ENCODE measurements at places on chromosomes 2 and 18.

DNA sequence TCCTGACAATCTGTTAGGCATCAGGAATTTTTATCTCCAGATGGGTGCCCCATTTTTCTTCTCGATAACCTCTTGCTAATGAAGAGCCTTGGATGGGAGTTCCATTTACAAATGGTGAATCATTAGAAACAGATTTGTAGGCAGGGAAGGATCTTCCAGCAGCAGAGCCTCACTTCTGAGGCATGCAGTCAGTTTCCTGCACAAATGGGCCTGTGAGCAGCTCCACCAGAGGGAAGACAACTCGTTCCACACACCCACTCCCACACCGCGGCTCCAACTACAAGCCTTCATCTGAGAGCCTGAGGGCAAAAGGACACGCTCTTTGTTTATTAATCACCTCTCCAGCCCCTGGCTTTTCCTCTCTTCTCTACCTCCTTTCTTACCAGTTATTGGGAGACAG lies 108.5 kb downstream of the CTAGE1 start:
- no peak for DNase-seq

DNA sequence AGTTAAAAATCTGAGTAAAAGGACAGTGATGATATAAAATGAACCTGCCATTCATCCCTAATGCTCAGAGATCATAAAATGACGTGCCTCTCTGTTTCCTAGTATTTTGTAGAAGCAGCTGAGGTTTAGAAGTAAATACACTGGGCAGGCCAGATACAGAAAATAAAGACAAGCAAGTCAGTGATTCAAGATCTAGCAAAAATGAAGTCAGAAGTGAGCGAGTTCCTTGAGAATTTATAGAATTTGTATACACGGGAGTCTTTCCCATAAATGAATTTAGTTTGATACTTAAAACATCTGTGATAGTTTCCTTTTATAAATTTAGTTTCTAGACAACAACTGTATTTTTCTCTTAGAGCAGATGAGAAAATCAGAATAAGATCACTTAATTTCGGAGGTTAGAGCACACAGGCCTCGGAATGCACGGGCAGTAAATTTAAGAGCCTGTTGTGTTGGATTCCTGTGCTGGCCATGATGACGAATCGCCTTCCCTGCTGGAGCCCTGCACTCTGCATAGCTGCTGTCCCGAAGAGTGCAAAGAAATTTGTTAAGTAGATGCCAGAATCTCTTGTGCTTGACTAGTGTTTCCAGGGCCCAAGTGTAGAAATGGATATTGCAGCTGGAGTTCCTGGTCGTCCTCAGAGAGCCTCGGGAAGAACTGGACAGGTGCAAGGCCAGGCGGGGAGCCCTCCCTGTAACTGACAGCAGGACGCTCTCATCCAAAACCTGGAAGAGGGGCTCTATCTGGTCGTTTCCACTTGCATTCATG lies 83.7 kb upstream of the RBM44 start:
- no peak for DNase-seq

GRCh38 chr2:45178359-45178758 lies 169.1 kb upstream of the SIX2 start:
- no peak for DNase-seq

DNA sequence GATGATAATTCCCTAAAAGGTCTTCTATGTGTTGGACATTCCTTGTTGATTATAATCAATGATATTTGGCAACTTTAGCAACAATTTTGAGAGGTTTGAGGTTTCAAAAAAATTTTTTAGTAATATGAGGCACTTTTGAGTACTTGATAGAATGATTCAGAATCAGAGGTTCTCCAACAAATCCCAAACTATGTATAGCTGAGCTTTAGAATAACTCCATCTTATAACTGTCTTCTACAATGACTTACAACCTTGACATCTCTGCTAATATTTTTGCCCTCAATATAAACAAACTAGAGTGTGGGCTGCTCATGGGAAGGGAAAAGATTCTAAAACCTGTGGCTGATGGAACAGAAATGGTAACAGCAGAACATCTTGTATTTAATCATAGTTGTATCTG lies 21.5 kb upstream of the SERPINB7 start:
- no peak for DNase-seq

- no peak for DNase-seq
Observed at GRCh38 chr2:36348721-36349120, 6.9 kb upstream of the CRIM1 start.

GRCh38 chr2:148483665-148484064 lies 160.9 kb upstream of the EPC2 start:
- DNase-seq = peak; percentile 5

- DNase-seq = no peak
Observed at GRCh38 chr2:54237428-54237827, 18.6 kb downstream of the TSPYL6 start.

DNA sequence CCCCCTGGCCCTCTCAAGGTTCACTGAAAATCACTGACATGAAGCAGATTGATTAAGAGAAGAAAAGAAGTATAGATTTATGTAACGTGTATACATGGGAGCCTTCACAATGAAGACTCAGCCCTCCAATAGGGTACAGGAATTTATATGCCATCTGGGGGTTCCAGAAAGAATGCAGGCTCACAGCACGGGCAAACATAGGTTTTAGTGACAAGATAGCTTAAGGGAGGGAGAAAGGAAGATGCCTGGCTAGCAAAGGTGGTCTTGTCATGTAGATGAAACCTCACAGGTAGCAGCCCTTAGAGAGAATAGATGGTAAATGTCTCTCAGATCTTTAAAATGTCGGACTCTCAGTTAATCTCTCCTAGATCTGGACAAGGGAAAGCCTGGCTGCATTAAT lies 173.9 kb downstream of the RNF152 start:
- no peak for DNase-seq

GRCh38 chr2:234329202-234329960 lies 167.5 kb downstream of the ARL4C start:
- DNase-seq = no peak

- no peak for DNase-seq
Observed at GRCh38 chr18:23291456-23292205, 156.3 kb downstream of the CABLES1 start.

- no peak for DNase-seq
Observed at GRCh38 chr2:71711133-71711855, 257.9 kb downstream of the DYSF start.

DNA sequence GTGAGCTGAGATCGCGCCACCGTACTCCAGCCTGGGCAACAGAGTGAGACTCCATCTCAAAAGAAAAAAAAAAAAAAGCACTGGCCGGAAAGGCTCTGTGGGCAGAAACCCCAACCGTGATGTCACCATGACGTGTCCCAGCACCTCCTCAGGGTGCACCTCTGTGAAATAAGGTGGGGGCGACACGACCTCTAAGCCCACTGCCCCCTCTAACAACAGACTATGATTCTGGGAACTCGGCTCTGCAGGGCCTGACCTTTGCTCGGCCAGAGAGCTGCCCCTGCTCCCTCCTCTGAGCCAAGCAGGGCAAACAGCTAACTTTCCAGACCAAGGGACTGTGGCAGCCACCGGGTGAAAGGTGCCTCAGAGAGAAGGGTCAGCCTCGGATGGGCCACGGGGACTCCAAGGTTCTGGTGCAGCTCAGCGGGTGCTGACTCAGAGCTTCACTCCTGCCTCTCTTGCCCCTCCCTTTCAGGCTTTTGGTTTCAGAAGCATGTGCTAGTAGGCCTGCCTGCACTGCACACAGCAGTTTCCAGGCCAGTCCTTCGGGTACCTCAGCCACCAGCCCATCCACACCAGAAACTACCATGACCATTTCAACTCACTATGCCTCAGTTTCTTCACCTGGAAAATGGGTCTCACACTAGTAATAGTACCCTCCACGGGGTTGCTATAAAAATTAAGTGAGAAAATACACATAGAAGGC lies 8.0 kb downstream of the TMBIM1 start:
- no peak for DNase-seq

DNA sequence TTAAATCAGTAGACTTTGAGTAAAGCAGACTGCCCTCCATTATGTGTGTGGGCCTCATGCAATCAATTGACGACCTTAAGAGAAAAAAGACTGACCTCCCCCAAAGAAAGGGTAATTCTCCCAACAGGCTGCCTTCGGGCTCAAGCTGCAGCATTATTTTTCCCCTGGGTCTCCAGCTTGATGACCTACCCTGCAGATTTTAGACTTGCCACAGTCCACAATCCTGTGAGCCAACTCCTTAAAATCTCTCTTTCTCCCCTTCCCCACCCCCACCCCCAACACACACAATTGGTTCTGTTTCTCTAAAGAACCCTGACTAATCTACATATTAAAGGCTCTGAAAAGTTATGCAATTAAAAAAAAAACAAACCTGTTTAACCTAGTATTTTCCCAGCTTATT lies 89.4 kb downstream of the RNF152 start:
- DNase-seq = no peak

- peak; percentile 76 for DNase-seq
Observed at GRCh38 chr2:217942731-217943335, 60.0 kb downstream of the TNS1 start.

GRCh38 chr2:233953087-233953801 lies 36.1 kb downstream of the TRPM8 start:
- no peak for DNase-seq

- no peak for DNase-seq
Observed at GRCh38 chr2:216754336-216754735, 59.0 kb upstream of the IGFBP5 start.

GRCh38 chr18:55248495-55248894 lies 289.2 kb upstream of the CCDC68 start:
- no peak for DNase-seq

DNA sequence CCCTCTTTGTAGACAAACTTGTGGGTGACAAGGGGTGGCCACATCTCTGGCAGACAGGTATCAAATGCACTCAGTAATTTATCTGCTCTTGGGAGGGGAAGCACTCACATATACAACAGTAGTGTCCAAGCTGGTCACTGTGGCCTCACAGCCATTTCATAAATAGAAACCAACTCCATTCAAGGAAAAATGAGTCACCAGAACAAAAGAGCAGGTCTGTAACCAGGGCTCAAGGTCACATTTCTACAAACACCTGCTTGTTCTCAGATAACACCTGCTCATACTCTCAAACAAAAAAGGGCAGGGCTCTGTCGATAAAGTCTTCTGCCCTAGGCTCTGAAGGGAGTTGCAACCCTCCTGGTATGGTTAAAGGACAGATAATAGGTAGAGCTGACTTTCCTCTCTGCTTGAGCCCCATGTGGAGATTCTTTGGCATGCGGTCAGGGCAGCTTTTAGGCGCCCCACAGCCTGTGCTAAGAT lies 459.0 kb downstream of the BCL11A start:
- no peak for DNase-seq

- no peak for DNase-seq
Observed at GRCh38 chr18:55266981-55267380, 307.7 kb upstream of the CCDC68 start.

- no peak for DNase-seq
Observed at GRCh38 chr18:59715445-59715844, 18.2 kb upstream of the CCBE1 start.

DNA sequence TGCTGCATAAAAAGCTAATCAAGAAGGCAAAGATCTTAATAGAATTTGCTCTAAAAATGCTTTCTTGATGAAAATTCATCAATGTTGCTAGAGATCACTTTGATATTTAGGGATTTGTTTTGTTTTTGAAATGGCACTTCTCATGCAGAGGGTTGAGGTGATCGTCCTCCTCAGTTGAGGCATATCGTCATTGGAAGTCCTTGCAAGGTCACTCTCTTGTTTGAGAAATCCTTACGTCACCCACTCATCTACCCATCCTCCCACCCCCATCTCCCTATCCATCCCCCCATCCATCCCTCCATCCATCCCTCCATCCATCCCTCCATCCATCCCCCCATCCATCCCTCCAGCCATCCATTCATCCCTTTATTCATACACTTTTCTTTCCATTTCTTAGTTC lies 133.7 kb downstream of the THNSL2 start:
- DNase-seq = no peak

GRCh38 chr2:109248590-109248989 lies 119.6 kb downstream of the SH3RF3 start:
- DNase-seq = no peak

DNA sequence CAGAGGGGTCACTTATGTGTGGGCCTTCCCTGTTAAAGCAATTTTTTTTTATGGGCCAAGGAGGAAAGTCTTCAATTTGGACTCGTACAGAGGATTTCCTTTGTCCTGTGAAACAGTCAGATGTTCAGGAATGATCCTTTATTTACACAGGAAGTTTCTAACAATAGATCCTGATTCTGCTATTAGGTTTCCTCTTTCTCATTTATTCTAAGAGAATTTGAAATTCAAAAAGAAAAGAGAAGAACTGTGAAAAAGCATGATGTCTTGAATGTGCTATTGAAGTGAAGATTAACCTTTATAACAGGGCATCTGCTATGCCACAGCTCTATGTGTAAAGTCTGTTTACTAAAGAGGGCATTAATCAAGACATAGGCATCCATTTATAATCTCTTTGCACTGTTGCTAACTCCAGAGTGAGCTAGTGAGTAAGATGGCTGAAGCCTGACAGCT lies 105.3 kb upstream of the FAM98A start:
- DNase-seq = no peak

DNA sequence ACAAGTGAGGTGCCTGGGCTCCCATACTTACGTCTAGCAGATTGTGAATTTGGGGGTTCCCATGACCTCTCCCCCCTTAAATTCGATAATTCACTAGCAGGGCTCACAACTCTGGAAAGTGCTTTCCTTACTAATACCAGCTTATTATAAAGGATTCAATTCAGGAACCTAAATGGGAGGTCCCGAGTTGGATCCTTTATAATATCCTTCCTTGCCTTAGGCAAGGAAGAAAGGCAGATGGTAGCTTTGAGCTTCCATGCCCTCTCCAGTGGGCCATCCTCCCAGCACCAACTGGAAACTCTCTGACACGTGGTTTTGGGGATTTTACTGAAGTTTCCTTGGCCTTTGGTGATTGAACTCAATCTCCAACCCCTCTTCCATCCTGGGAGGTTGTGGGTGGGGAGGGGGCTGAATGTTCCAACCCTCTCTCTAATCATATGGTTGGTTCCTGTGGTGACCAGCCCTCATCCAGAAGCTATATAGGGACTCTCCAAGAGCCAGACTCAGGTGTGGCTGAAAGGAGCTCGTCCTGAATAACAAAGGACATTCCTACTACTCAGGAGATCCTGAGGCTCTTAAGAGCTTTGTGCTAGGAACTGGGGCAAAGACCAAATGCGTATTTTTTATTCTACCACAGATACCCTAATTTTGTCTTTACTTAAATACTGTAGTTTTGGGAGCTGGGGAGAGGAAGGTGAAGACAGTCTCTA lies 62.2 kb downstream of the HAUS1 start:
- no peak for DNase-seq

GRCh38 chr2:189824694-189825396 lies 40.6 kb downstream of the PMS1 start:
- DNase-seq = no peak

GRCh38 chr2:238114851-238115660 lies 14.9 kb downstream of the ESPNL start:
- DNase-seq = no peak

GRCh38 chr2:175824243-175824642 lies 177.8 kb downstream of the LNPK start:
- no peak for DNase-seq

- DNase-seq = no peak
Observed at GRCh38 chr2:120993661-120994060, 258.0 kb downstream of the GLI2 start.

- DNase-seq = peak; percentile 55
Observed at GRCh38 chr2:96869281-96869821, 529 bp downstream of the SEMA4C start.

- DNase-seq = no peak
Observed at GRCh38 chr2:204890680-204891079, 345.4 kb downstream of the PARD3B start.
